ENCODE measurements at places on chromosomes 12 and 14. TPM values are rescaled to one million over a fixed set of nuclear protein-coding genes. Genes with fewer than 3 reads are reported as not detected.
A peak's percentile ranks its signal among the peaks of the same experiment; 100 is the strongest.

GRCh38 chr12:48601013-48601756 is 31.3 kb upstream of the LALBA start:
- no peaks in the 10 kb centered on the region for H3K4me1 ChIP-seq
- no peaks in the 10 kb centered on the region for H3K36me3 ChIP-seq
- no peak overlapping the region for H3K4me3 ChIP-seq

- no peaks in the 10 kb centered on the region for H3K4me1 ChIP-seq
- no peaks in the 10 kb centered on the region for H3K36me3 ChIP-seq
- DNase-seq: no peak
- no peaks in the 10 kb centered on the region for H3K27me3 ChIP-seq
- H3K27ac ChIP-seq: no peak overlapping the region
These were observed 235.4 kb downstream of the SUDS3 start for GRCh38 chr12:118611770-118612169.

DNA sequence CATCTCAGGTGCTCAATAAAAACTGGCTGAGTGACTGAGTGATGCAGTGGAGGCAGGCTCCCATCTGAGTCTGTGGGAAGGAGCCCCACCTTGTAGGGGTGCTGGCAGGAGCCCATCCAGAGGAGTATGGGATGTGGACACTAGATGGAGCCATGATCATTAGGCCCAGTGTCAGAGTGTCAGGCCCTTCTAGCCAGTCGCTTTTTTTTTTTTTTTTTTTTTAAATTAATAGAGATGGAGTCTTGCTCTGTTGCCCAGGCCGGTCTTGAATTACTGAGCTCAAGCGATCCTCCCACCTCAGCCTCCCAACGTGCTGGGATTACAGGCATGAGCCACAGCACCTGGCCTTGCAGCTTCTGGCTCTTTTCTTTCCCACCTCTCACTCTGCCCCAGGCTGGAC is 11.5 kb downstream of the RITA1 start:
- H3K27me3 ChIP-seq: no peaks in the 10 kb centered on the region
- H3K4me3 ChIP-seq: no peak overlapping the region
- H3K4me1 ChIP-seq: peaks cover 36% of the 10 kb centered on the region
- no peaks in the 10 kb centered on the region for H3K36me3 ChIP-seq
- peak overlapping the region; percentile 40 for H3K27ac ChIP-seq
- DNase-seq: peak; percentile 67

GRCh38 chr12:49251357-49251756 is 13.5 kb upstream of the TUBA1C start:
- no peak for DNase-seq
- H3K4me1 ChIP-seq: no peaks in the 10 kb centered on the region
- H3K27ac ChIP-seq: no peak overlapping the region
- no peaks in the 10 kb centered on the region for H3K27me3 ChIP-seq
- no peaks in the 10 kb centered on the region for H3K36me3 ChIP-seq

Gene KRT8
- 6,125 TPM for total RNA-seq

- H3K27ac ChIP-seq: peak overlapping the region; percentile 39
- no peaks in the 10 kb centered on the region for H3K27me3 ChIP-seq
- H3K4me3 ChIP-seq: no peak overlapping the region
- no peak for DNase-seq
- peaks cover 6% of the 10 kb centered on the region for H3K4me1 ChIP-seq
These were observed 353.8 kb downstream of the RAD51B start for GRCh38 chr14:68173227-68173972.

GRCh38 chr14:55265197-55265596 is 6.0 kb upstream of the FBXO34 start:
- H3K36me3 ChIP-seq: no peaks in the 10 kb centered on the region
- no peak overlapping the region for H3K4me3 ChIP-seq
- H3K27me3 ChIP-seq: no peaks in the 10 kb centered on the region
- H3K27ac ChIP-seq: no peak overlapping the region
- DNase-seq: no peak
- peaks cover 8% of the 10 kb centered on the region for H3K4me1 ChIP-seq

- peaks cover 80% of the 10 kb centered on the region for H3K4me1 ChIP-seq
- no peaks in the 10 kb centered on the region for H3K36me3 ChIP-seq
- DNase-seq: no peak
- H3K27ac ChIP-seq: peak overlapping the region; percentile 99
- peak overlapping the region; percentile 17 for H3K4me3 ChIP-seq
These were observed 9.5 kb upstream of the IRF2BPL start for GRCh38 chr14:77037938-77038568.

Gene CNIH1
- 83.7 TPM for total RNA-seq

DNA sequence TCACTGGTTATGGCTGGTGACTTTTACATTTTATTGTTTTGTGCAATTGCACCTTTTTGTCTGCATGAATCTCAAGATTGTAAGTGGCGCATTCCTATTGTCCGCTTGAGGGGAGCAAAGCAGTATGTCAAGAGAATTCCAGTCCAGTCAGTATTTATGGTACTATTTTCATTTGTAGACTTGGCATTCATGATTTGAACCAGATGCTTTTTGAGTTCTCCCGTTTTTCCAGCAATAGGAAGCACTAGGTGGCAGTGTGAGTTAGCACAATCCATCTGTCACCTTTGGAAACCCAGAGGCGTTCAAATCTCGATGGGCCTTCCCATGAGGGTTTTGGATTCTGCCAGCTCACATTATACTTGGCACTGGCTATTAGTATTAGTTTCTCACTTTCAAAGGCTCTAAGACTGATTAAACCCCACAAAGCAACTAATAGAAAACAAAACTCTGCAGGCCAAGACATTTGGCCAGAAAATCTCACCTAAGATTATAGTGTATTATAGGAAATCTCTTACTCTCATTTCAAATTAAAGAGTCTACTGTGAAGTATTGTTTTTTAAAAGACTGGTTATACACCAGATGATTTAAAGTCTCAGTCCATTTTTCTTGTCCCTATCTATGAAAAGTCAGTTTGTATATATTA is 2.2 kb downstream of the DACT1 start:
- no peaks in the 10 kb centered on the region for H3K36me3 ChIP-seq
- H3K4me3 ChIP-seq: peak overlapping the region; percentile 49
- H3K27me3 ChIP-seq: peaks cover 20% of the 10 kb centered on the region
- DNase-seq: peak; percentile 27
- H3K4me1 ChIP-seq: no peaks in the 10 kb centered on the region
- H3K27ac ChIP-seq: no peak overlapping the region

GRCh38 chr14:36313206-36313605 is 7.2 kb downstream of the MBIP start:
- H3K27me3 ChIP-seq: no peaks in the 10 kb centered on the region
- peaks cover 3% of the 10 kb centered on the region for H3K4me1 ChIP-seq
- H3K27ac ChIP-seq: no peak overlapping the region
- H3K36me3 ChIP-seq: no peaks in the 10 kb centered on the region
- no peak for DNase-seq

Gene PLD4
- total RNA-seq: 0.15 TPM

GRCh38 chr14:93085911-93086310 is 29.8 kb downstream of the ITPK1 start:
- H3K36me3 ChIP-seq: no peaks in the 10 kb centered on the region
- H3K27me3 ChIP-seq: no peaks in the 10 kb centered on the region
- no peak for DNase-seq
- 0 out of 2 replicates have a peak, but pooled peaks cover 5% of the 10 kb centered on the region for H3K4me1 ChIP-seq

GRCh38 chr14:104477117-104477623 is 102.4 kb upstream of the C14orf180 start:
- no peak for DNase-seq
- no peak overlapping the region for H3K4me3 ChIP-seq
- H3K27me3 ChIP-seq: no peaks in the 10 kb centered on the region
- no peaks in the 10 kb centered on the region for H3K4me1 ChIP-seq
- H3K27ac ChIP-seq: no peak overlapping the region

Gene GLT1D1
- total RNA-seq: not detected

DNA sequence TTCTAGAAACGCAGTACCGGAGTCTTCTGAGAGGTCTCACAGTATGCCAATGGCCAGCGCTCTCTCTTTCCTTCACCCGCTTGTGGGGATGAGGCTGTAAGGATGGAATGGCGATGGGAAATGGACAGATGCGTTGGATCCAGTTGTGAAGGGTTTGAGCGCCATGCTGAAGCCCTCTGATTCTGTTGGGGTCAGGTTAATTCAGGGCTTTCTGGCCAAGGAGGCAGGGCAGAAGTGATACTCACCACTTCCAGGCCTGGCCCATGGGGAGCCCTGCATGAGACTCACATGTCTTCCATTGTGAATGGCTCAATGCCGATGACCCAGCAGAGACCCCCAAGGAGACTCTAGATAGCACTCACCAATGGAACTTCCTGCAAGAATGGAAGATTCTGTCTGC is 114.3 kb downstream of the BCL11B start:
- no peaks in the 10 kb centered on the region for H3K4me1 ChIP-seq
- no peak overlapping the region for H3K4me3 ChIP-seq
- H3K36me3 ChIP-seq: no peaks in the 10 kb centered on the region
- DNase-seq: no peak
- H3K27me3 ChIP-seq: no peaks in the 10 kb centered on the region

DNA sequence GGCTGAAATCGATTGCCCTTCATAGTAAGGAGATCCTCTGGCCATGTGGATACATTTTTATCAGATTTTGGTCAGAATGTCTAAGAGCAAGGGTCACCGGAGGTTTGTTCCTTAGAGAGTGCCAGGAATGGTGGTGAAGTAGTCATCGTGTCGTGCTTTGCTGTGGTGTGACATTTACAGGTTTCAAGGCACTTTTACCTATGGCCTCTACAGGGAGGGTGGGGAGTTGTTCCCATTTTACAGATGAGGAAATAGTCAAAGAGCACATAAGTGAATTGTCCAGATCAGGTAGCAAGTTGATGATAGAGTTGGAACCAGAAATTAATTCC is 57.2 kb downstream of the WDR20 start:
- no peaks in the 10 kb centered on the region for H3K4me1 ChIP-seq
- H3K4me3 ChIP-seq: no peak overlapping the region
- H3K36me3 ChIP-seq: 0 out of 2 replicates have a peak, but pooled peaks cover 2% of the 10 kb centered on the region

- no peaks in the 10 kb centered on the region for H3K27me3 ChIP-seq
- no peak overlapping the region for H3K4me3 ChIP-seq
- H3K36me3 ChIP-seq: no peaks in the 10 kb centered on the region
- H3K27ac ChIP-seq: no peak overlapping the region
These were observed 7.1 kb downstream of the CCER1 start for GRCh38 chr12:90947869-90948268.

DNA sequence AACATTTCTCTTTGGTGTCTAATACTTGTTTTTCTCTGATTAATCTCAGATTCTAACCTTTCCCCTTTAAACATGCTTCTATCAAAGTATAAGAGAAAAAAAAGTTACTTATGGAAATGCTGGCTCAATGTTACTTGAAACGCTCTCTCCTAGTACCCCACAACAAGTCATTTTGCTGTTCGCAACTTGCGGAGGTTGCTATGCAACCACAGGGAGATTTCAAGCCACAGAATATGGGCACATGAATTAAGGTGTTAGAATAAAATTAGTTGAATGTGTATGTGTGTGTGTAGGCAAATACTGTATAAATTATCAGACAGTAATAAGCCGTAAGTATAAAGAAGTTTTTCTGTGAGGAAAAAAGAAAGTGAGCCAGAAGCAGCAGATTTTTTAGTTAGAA is 80.6 kb downstream of the CCDC59 start:
- DNase-seq: no peak
- no peaks in the 10 kb centered on the region for H3K4me1 ChIP-seq
- no peak overlapping the region for H3K4me3 ChIP-seq
- no peak overlapping the region for H3K27ac ChIP-seq
- no peaks in the 10 kb centered on the region for H3K36me3 ChIP-seq

Gene MGAT4C
- not detected for total RNA-seq

DNA sequence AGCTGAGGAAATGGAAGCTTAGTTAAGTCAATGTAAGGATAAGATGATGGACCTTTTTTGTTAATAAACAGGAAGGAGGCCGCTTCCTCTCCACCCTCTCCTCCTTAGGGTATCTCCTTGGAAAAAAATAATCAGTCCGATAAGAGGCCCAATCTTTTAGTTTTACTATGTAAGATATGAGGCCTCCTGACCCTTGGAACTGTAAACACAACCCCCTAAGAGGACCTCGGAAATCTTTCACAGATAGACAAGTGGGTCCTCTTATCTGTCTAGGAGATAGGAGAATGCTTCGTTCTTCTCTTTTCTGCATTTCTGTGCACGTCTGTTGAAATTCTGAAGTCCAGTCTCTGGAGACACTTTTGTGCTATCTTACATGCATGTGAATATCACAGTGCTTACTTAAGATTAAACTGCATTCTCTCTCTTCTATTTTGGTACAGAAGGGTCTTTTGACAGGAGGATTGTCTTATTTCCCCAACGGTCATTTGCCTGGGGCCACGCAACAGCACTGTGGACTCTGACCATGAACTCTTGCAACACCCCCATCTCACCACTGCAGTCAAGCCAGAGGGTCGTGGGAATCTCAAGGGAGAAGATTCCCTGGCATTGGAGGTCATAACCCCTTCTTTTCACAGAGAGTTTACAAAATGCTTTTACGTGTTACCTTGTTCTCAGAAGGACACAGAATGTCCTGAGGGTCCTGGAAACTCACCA is 313.0 kb upstream of the RTL1 start:
- H3K4me1 ChIP-seq: no peaks in the 10 kb centered on the region
- H3K4me3 ChIP-seq: no peak overlapping the region
- no peak overlapping the region for H3K27ac ChIP-seq
- no peaks in the 10 kb centered on the region for H3K36me3 ChIP-seq
- no peak for DNase-seq

- no peak for DNase-seq
- H3K27ac ChIP-seq: no peak overlapping the region
- H3K27me3 ChIP-seq: no peaks in the 10 kb centered on the region
- no peaks in the 10 kb centered on the region for H3K36me3 ChIP-seq
These were observed 158.5 kb upstream of the HMGA2 start for GRCh38 chr12:65665817-65666216.

DNA sequence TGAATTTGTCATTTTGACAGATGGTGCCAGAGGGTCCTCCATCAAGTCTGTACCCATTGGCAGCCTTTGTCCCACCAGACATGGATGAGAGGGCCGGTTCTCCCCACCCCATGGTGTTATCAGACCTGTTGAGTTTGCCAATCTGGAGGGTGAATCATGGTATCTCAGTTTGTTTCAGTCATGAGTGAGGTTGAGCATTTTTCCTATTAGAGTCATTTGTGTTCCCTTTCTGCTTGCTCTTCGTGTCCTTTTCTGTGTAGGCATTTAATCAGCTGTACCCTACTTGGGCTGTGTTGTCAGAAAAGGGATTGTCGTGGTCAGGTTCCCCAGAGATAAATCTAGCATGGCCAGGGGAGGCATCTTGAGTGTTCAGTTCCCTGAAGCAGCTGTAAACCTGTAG is 30.5 kb downstream of the SLC24A4 start:
- no peak for DNase-seq
- peaks cover 3% of the 10 kb centered on the region for H3K27me3 ChIP-seq
- no peaks in the 10 kb centered on the region for H3K36me3 ChIP-seq
- H3K4me1 ChIP-seq: no peaks in the 10 kb centered on the region

Gene KRT2
- total RNA-seq: 0.33 TPM

DNA sequence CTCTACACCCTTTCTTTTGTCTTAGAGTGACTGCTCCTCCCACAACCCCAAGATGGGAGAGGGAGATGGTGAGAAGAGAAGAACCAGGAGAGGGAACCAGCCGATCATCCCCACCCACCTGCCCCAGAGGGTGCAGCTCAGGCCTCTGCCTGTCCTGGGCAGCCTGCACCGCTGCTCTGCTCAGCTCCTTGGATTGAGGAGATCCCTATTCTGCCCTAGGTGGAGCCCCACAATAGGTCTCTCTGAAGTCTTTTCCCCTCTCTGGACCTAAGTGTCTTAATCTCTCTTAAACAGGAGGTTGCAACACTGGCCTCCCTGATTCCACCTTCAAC is 2.2 kb downstream of the ANKRD33 start:
- no peak overlapping the region for H3K4me3 ChIP-seq
- no peak for DNase-seq
- no peaks in the 10 kb centered on the region for H3K4me1 ChIP-seq
- no peaks in the 10 kb centered on the region for H3K27me3 ChIP-seq
- H3K36me3 ChIP-seq: no peaks in the 10 kb centered on the region

Measured in Panc1 (cell line).